ENCODE measurements at places on chromosomes 1 and 21.

- no peak for DNase-seq
Measured at GRCh38 chr1:29527314-29528004, 291.1 kb downstream of the PTPRU start.

GRCh38 chr1:226622012-226622411 is 73.4 kb downstream of the STUM start:
- no peak for DNase-seq

GRCh38 chr1:198254948-198255347 is 98.2 kb downstream of the NEK7 start:
- DNase-seq = no peak

DNA sequence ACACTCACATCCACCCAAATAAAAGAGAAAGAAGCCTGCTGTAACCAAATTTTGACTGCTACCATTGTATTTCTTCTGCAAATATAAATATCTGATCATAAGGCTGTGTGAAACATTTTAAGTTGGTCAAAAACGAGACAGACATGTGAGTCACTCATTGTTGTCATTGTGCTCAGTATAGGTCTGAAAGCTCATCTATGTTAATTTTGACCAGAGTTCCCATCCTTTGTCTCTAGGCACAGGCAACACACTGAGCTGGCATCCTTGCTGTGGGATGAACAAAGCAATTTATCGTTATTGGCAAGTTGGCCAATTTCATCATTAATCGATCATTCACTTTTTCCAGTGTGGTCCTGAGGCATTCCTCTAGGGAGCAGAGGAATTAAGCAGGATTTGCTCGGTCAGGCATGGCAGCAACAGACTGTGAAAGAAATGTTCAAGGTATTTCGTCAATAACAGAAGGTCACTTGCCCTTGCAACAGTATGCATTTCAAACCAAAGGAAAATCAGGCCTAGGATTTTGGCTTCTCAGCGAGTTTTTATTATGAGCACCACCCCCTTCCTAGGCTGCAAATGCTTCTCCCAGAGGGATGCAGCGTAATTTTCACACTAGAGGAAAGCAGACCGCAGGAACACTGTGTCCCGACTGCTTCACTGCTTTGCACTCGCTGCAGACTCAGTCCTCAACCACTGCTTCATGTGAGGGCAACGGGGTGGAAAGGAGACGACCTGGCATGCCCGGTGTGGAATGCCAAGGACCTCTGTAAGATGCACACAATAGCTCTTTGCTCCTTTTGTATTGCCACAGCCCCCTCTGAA is 87.9 kb upstream of the SMYD2 start:
- no peak for DNase-seq

DNA sequence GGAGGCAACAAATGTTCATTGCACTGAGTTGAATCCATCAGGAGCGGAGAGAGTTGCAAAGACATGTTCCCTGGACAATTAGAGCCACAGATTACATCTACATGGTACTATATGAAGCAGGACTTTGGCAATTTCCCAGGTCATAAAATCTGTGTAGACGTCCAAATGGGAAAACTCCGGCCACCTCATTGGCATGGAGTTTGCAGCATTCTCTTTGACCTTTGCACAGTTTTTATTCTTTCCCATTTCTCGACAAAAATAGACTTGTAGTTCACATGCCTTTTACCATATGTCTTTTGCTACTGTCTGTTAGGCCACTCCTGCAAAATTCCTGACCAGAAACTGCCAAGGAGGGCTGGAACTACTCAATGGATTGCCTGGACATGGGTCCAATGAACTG is 48.2 kb downstream of the UBE2T start:
- no peak for DNase-seq

DNA sequence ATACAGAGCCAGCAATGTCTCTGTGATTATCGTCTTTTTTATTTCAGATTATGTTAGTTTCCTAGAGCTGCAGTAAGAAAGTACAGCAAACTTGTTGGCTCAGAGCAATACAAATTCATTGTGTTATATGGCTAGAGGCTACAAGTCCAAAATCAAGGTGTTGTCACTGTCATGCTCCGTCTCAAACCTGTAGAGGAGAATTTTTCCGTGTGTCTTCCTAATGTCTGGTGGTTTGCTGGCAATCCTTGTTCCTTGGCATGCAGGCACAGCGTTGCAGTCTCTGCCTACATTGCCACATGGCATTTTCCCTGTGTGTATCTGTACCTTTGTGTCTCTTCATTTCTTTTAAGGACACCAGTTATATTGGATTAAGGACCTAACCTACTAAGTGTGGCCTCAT is 244.4 kb downstream of the LRRIQ3 start:
- no peak for DNase-seq

- DNase-seq = no peak
Measured at GRCh38 chr1:222042120-222042519, 300.2 kb upstream of the DUSP10 start.

DNA sequence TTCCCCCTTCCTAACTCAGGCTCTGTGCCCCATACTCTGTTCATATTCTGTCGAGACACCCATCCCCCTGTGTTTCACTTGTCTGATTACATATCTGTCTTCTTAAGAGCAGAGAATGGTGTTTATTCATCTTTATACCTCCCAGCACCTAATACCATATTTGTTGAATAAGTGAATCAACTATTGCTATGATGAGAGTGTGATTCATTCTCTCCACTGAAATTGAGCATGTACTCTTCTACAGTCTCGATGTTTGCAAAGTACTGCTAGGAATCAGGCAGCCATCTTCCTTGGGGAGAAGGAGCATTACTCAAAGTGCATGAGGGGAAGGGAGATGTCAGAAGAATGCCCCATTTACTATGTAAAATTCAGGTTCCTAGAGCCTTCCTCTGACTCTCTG is 27.0 kb downstream of the TBX15 start:
- no peak for DNase-seq

GRCh38 chr1:203229471-203230135 is at the start of gene CHIT1:
CHIT1 (minus strand) TSS chr1:203229673; CDS start chr1:203229636, 37 bp downstream.
- DNase-seq = no peak

DNA sequence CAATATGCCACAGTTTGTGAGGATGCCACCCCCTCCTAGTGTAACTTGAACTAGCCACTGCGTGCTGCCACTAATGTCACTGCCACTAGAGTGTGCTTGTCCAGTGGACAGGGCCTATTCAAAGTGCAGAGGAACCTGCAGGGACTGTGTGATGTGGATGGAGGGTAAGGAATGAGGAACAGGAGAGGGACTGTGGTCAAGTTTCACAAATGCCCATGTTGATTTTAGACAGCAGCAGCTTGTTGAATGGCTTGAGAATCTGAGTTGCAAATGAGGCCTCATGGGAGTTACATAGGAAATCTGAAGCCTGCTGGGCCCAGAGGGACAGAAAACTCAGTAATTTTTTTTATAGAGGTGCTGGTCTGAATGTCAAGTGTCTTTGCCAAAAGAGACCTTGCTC is 112.3 kb downstream of the HHAT start:
- no peak for DNase-seq

GRCh38 chr1:210603123-210603522 is 274.4 kb downstream of the HHAT start:
- DNase-seq = no peak

GRCh38 chr1:159880430-159880829 is 18.0 kb upstream of the VSIG8 start:
- no peak for DNase-seq

GRCh38 chr1:178060789-178061556 is 32.9 kb upstream of the RASAL2 start:
- peak; percentile 58 for DNase-seq

DNA sequence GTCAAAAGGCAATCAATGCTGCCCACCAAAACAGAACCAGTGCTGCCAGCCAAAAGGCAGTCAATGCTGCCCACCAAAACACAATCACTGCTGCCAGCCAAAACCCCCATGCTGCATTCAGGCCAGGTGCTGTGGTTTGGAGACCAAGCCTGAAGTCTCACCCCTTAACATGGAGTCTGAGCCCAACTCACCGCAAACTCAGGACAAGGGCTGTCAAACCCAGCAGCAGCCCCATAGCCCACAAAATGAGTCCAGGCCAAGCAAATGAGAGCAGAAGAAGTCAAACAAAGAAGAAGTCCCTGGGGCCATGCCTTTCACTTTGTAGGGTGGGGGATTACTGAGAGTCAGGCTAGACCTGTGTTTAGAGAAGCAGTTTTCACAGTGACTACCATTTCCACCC is 6.4 kb downstream of the SMCP start:
- no peak for DNase-seq

GRCh38 chr1:15472587-15472986 is 3.3 kb upstream of the CELA2B start:
- no peak for DNase-seq
